Stimulated activated CD4-positive, alpha-beta T cell treated with anti-CD3 and anti-CD28 coated beads, Interleukin-4, amount 100 ng/mL, for 48 hours (primary cell): ENCODE measurements at places on chromosomes 13 and 19.

- peak; percentile 31 for DNase-seq
Measured at GRCh38 chr13:75357576-75358289, 124.2 kb downstream of the TBC1D4 start.

DNA sequence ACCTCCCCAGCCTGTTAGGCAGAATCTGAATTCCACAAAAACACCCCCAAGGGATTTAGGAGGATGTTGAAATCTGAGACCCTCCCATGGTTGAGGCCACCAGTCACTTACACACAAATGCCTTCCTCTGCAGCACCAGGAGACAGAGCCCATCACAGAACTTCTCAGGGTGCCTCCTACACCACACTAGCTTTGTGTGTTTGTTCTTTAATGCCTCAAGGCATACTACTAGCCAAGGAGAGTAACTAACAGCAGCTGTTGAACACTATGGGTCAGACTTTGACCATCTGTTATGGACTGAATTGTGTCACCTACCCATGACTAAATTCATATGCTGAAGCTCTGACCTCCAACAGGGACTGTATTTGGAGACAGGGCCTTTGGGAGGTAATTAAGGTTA, 9.5 kb upstream of the MED26 start:
- no peak for DNase-seq

GRCh38 chr13:26759249-26759906, 1.2 kb downstream of the GPR12 start:
- DNase-seq: no peak

DNA sequence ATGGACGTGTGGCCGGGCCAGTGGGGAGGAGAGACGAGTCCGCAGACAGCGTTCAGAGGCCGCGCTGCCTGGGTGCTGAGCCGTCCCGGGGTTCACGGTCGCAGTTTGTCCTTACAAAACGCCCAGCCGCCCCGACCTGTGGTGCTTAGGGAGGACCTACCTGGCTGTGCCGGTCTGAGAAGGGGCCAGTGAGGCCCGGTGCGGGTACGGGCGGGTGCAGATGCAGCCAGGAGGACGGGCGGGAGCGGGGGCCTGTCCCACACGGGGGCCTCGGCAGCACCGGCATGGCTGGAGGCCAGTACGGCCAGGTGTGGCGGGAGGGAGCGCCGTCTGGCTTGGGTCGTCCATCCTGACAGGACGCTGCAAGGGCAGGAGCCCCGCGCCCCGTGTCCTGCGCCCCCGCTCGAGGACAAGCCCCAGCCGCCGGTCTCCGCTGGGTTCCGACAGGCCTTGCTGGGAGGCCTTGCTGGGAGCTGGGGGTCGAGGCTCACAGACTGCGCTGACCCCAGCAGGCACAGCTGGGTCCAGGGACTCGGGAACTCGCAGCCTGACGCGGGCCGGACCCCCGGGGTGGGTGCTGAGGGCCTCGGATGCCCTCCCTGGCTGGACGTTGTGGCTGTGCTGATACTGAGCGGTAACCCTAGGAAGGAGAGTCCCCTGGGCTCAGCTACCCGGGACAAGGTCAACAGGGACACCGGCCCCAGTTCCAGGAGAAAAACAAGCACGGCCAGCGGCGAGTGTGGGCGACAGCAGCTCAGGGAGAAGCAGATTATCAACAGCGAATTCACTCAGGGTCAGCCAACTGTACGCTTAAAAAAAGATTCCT, 5.3 kb upstream of the PROZ start:
- no peak for DNase-seq

- no peak for DNase-seq
Measured at GRCh38 chr13:56861476-56861875, 279.2 kb upstream of the PRR20A start.

- DNase-seq: no peak
Measured at GRCh38 chr19:54875506-54875905, 1.5 kb downstream of the FCAR start.

- no peak for DNase-seq
Measured at GRCh38 chr13:63124863-63125262, 1709.2 kb upstream of the PCDH20 start.

DNA sequence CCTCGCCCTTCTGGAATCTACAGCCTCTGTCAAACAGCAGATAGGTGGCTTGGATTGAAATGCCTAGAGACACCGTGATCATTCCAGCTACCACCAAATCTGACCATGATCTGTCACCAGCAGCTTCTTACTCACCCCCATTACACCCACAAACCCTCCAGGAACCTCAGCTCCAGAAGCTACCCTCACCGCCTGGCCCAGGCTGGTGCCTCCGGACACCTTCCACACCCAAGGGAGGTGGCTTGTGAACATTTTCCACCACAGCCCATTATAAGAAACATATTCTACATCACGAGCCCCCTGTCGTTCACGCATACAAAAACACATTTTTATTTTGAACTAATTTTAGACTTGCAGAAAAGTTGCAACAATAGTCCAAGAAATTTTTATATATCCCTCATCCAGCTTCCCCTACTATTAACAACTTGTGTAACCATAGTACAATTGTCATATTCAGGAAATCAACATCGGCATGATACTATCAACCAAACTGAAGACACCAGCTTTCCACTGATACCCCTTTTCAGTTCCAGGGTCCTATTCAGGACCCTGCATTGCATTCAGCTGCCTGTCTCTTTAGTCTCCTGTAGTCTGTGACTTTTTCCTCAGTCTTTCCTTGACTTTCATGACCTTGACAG, 15.4 kb upstream of the UBE2L5 start:
- DNase-seq: no peak

GRCh38 chr13:99506634-99507033, 5.4 kb downstream of the TM9SF2 start:
- no peak for DNase-seq

GRCh38 chr13:113072376-113072775, 33.2 kb upstream of the F7 start:
- DNase-seq: no peak

DNA sequence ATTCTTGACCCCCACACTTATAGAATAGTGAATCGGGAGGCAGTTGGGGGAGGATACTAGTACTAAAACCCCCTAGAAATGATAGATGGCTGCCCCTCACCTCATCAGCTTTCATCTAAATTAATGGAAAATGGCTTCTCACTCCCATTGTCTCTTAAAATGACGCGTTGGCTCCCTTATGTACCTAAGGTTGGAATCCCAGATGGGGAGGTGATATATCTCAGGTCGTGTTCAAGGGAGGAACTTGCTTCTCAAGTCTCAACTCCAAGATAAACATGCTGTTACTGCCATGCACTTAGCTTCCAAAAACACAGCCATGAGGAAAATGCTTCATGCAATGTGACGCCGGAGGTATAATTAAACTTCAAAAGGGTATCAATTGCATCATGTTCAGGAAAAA, 18.8 kb upstream of the UBE2L5 start:
- no peak for DNase-seq

DNA sequence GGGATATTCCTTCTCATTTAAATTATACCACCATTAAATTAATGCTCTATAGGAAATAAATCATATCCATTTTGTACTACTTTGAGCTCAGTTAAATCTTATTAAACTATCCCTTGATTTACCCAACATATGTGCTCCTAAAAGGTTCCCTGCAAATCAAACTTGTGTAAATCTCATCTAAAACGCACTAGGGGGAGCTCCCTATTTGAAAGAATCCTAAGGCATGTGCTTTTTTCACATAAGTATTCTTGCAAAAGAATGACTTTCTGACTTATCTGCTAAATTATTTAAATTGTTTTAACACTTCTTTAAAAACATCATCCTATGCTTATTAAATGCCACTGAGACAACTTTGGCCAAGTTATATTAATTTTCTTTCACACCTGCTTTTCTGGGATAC, 7.9 kb downstream of the INTS6 start:
- no peak for DNase-seq

DNA sequence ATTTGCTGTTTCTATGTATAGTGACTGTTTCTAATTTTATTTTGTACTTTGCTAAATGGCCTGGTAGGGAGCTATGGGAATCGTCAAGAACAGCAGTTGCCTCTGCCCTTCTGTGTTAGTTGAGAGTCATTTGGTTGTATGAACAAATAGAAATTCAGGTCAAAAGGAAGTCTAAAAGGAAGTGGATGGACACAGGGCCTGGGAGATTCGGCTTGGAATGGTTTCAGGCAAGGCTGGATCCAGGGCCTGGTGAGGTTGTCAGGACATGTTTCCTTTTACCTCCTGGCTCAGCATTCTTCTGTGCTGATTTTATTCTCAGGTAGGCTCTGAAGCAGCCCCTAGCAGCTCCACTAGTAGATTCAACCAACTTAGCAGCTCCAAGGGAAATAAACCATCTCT, 118.9 kb downstream of the SIPA1L3 start:
- no peak for DNase-seq

DNA sequence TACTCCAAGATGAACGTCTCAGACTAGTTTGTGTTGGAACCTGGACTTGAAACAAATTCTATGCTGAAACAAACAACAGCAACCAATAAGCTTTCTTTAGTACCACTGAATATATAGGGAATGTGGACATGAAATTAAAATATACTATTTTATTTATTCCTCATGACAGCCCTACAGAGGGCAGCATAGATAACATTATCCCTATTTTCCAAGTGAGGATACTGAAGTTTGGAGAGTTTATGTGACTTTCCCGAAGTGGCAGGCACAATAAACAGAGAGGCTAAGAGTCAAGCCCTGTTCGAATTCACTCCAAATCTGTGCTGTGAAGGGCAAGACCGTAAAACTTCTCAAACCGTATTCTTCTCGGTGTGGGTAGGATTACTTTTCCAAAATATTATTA, 509.9 kb upstream of the GPC6 start:
- DNase-seq: no peak

- DNase-seq: peak; percentile 46
Measured at GRCh38 chr13:50080911-50081678, 65.9 kb downstream of the KCNRG start.

- DNase-seq: no peak
Measured at GRCh38 chr19:27794494-27795042, 1418.4 kb downstream of the UQCRFS1 start.

DNA sequence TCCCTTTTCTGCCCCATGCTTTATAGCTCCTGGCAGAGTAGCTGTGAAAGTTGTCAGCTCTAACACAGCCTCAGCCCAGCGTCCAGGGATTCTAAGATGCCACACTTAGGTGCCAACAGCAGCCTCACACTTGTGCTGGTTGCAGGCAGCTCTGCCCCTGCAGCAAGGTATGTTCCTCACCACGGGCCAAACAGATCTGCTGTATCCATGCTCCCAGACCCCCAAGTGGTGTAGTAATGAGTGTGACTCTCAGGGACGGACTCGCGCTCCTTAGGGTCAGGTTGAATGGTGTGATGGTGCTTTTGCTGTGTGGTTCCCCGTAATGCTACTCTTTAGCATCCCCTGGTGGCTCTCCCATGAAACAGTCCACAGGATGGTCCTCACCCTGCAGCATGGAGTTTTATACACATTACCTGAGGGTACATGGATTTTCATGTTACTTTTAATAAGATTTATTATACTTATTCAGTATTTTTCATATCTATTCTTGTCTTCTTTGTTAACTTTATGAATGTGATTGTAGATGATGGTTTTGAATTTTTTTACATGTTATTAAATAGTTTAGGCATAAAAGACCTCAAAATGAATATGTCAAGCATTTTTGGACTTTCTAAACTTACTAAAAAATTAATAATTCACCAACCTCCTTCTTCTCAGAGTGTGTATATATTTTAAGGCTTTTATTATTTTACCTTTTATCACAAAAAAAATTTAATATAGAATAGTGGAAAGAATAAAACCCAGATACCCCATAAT, 232.5 kb downstream of the SLC7A1 start:
- no peak for DNase-seq

GRCh38 chr19:5491565-5491964, 36.3 kb downstream of the ZNRF4 start:
- no peak for DNase-seq

- no peak for DNase-seq
Measured at GRCh38 chr19:46495786-46496099, at the start of gene PNMA8B. PNMA8B (minus strand) TSS chr19:46495867; CDS start chr19:46495465, 402 bp downstream.

- peak; percentile 26 for DNase-seq
Measured at GRCh38 chr19:14248578-14249011, 42.6 kb upstream of the ADGRL1 start.

DNA sequence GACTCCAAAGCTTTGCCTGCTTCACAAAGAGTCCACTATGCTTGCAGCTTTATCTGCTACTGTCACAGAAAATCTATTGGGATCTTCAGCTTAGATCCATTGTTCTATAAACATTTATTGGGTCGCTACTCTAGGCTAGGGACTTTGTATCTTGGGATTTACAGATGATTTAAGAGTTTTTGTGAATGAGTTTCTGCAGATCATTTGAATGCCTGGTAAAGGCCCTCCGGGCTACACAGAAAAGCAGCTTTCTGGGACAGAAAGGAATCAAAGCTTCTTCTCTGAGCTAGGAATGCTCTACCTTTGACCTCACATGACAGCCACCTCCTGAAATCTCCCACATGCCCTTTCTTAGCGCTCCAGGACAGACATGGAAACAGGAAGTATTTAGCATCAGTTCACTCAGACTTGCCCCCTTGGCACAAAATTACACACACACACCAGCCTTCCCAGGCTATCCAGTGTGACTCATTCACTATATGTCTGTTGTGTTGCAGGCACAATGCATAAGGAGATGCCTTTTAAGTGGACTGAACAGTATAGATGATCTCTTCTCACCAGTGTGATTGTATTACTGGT, 492.4 kb downstream of the DACH1 start:
- DNase-seq: no peak

DNA sequence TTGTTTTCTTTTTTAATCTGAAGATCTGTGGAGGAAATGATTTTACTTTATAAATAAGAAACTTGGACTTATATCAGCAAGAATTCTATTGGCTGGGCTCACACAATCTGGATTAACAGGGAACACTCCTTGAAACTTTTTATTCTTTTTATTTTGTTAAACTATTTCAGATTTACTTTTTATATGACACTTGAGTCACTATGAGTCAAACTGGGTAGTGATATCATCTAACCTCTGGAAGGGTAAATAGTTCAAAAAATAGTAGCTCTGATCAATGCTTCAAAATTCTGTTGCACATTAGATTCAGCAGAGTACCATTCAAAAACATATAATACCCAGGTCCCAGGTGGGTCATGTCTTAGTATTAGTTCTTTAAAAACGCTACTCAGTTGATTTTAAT, 55.1 kb upstream of the NBEA start:
- no peak for DNase-seq

- no peak for DNase-seq
Measured at GRCh38 chr13:52931131-52931530, 82.7 kb upstream of the PCDH8 start.

- DNase-seq: no peak
Measured at GRCh38 chr19:17037966-17038500, 11.4 kb upstream of the CPAMD8 start.

- DNase-seq: no peak
Measured at GRCh38 chr19:55352040-55352439, 2.5 kb downstream of the COX6B2 start.

GRCh38 chr19:32789429-32789828, 69.9 kb downstream of the TDRD12 start:
- no peak for DNase-seq
